ENCODE measurements at places on chromosomes 16 and 17.

DNA sequence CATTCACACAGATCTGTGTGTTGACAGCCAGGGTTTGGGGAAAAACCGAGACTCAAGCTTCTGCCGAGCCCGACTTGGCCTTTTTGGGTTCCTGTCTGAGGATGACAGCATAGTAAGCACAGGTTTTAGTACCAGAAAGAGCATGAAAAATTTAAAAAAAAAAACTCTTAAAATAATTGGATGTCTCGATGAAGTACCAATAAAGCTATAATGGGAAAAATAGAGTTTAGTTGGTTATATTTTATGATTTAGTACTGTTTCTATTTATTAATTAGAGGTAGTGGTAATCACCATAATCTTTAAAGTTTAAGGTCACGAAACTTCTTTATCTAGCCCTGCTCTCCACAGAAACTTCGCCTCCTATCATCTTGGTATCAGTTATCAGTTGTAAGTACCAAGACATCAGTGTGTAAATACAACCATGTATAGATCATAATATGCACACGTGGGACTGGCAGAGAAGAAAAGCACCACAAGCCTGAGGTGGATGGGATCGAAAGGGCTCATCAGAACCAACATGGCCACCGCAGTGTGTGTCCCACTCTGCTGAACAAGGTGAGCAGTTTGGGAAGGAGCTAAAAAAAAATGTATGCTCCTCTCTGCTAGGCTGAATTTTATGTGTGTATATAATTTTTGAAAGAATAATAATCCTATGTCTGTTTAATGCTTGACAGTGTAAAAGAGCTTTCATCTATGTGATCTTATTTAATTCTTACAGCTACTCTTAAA is 14.4 kb upstream of the EEF2K start:
- DNase-seq = no peak

DNA sequence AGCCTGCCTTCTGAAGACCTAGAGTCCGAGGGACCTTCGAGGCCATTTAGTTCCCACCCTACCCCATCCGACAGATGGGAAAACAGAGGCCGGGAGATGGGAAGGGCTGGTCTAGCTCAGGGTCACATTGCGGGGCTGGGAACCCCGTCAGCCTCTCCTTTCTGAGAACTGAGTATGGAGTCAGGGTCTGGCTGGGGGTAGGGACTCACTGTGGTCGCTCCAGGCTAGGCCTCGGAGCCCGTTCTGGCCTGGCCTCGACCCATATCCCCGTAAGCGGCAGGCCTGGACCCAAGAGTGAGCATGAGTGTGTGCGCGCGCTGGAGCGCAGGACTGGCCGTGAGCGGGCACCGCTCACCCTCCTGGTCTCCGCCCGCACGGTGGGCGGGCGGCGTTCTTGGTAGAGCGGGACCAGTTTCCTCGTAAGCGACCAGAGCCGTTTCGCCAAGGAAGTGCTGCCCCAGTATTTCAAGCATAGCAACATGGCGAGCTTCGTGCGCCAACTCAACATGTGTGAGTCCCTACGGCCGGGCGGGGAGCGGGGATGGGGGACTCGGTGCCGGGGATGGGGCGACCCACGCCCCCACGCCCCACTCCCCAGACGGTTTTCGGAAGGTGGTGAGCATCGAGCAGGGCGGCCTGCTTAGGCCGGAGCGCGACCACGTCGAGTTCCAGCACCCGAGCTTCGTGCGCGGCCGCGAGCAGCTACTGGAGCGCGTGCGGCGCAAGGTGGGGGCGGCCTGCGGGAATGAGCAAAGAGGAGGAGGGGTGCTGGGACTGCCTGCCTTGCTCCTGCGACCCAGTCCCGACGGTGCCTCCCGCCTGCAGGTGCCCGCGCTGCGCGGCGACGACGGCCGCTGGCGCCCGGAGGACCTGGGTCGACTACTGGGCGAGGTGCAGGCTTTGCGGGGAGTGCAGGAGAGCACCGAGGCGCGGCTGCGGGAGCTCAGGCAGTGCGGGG is 855 bp downstream of the HSF4 start:
- DNase-seq = no peak

GRCh38 chr17:74443516-74444296 is 11.8 kb downstream of the GPRC5C start:
- no peak for DNase-seq

- DNase-seq = peak; percentile 6
These were observed 83.7 kb upstream of the CRHR1 start for GRCh38 chr17:45700171-45701090.

GRCh38 chr17:29115961-29116803 is 64.0 kb downstream of the MYO18A start:
- no peak for DNase-seq

DNA sequence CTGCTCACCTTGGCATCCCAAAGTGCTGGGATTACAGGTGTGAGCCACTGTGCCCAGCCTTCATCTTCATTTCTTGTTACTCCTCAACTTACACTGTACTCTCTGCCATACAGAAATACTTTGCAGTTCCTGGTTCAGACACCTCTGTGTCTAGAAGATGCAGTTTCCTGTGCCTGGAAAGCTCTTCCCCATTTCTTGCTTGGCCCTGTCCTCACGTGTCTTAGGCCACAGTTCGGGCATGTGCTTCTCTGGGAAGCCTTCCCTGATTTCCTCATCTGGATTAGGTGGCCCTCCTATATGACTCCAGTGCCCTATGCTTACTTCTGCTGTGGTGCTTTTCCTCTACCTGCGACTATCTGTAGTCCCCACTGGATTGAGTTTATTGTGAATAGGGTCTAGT is 26.5 kb upstream of the CDR2 start:
- no peak for DNase-seq

DNA sequence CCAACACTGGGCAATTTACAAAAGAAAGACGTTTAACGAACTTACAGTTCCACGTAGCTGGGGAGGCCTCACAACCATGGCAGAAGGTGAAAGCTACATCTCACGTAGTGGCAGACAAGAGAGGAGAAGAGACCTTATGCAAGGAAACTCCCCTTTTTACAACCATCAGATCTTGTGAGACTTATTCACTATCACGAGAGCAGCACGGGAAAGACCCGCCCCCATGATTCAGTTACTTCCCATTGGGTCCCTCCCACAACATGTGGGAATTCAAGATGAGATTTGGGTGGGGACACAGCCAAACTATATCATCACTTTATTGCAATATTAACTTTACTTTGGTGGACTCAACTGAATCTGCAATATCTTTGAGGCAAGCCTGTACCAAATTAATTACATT is 11.9 kb upstream of the ENGASE start:
- DNase-seq = no peak

GRCh38 chr17:81533339-81534141 is 5.4 kb downstream of the FSCN2 start:
- no peak for DNase-seq

- no peak for DNase-seq
These were observed 76.5 kb downstream of the AATF start for GRCh38 chr17:37025238-37025637.

DNA sequence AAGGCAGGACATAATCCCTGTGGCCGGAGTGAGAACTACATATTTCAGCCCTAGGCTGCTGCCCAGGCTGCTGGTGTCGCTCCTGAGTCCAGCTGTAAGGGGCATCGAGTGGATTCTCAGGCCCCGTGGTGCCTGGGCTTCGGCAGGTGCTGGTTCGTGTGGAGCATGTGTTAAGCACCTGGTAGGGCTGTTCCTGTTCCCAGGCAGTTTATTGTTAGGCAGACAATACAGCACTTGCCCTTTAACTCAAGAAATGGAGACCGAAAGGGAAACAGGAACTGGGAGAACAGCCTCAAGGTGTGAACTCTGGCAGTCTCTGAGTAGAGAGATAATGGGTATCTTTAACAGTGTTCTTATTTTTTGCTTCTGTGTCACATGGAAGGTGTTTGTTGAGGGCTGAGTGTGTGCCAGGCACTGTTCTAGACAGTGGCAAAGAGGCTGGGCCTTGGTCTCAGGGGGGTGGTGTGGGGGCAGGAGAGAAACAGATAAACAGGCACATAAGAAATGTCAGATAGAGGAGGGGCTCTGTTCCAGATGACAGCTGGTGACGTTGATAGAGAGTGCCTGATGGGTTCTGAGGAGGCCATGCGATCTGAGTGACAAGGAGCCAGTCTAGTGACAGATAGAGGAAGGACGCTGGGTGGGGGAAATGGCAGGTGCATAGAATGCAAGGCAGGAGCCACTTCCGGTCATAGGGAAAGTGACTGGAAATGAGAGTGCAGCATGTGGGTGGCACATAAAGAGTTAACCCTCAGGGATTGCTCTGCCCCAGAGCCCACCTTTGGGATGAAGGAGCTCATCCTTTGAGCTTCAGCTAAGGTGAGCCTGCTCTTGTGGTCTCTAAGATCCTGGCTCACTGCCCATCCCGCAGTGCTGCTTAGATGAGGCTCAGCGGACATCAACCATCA is 33.8 kb downstream of the EPN2 start:
- DNase-seq = no peak

- DNase-seq = no peak
These were observed 47.1 kb upstream of the SDK2 start for GRCh38 chr17:73691321-73691766.

- DNase-seq = no peak
These were observed 36.6 kb upstream of the RBFOX3 start for GRCh38 chr17:79647456-79647915.

- DNase-seq = no peak
These were observed 5.7 kb downstream of the LLGL1 start for GRCh38 chr17:18231164-18231563.

DNA sequence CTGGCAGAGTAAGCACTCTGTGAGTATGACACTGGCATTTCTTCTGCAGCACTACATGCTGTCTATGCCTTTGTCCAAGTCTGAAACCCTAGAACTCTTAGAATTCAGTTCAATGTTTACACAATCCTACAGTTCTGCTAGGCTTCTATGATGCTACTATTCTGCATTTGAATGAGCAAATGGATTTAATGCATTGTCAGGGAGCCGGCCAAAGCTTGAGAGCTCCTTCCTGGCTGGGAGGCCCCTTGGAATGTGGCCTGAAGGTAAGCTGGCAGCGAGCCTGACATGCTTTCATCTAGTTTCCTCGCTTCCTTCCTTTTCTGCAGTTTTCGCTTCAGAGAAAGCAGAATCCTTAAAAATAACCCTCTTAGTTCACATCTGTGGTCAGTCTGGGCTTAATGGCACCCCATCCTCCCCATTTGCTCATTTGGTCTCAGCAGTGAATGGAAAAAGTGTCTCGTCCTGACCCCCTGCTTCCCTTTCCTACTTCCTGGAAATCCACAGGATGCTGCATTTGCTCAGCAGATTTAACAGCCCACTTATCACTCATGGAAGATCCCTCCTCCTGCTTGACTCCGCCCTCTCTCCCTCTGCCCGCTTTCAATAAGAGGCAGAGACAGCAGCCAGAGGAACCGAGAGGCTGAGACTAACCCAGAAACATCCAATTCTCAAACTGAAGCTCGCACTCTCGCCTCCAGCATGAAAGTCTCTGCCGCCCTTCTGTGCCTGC is at the start of gene CCL2:
Gene CCL2 (plus strand): TSS at position 635 of the 730 bp plus-strand sequence. CDS start 65 bp downstream, at position 700.
- peak; percentile 50 for DNase-seq

DNA sequence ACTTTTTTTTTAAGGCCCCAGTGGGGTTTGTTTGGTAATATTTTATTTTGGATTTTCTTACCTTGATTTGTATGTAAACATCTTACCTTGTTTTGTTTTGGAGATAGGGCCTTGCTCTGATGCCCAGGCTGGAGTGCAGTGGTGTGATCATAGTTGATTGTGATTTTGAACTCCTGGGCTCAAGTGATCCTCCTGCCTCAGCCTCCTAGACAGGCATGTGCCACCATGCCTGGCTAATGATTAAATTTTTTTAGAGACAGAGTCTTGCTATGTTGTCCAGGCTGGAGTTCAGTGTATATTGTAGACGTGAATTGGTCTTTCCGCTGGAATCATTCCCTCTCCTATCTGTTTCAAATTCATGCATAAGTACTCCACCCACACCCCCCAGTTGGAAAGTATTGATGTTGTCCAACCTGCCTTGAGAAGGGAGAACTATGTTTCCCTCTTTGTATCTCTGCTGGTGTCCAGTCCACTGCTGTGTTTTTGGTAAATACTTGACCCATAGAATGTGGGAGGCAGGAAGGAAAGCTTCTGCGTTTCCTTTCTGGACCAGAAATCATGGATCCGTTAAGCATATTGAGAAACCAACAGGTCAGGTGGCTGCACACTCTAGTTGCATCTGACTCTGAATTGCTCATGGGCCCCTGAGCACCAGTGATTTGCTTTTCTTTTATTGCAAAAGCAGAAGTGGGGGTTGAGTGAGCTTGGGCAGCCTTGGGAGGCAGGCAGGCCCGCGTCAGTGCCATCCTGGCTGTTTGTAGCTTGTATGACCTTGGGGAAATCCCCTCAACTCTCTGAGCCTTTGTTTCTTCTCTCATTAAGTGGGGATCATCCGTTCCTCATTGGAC is 25.0 kb downstream of the RMI2 start:
- DNase-seq = no peak

GRCh38 chr16:81318711-81319110 is 3.9 kb downstream of the GAN start:
- DNase-seq = no peak

GRCh38 chr16:75617121-75617520 is 6.0 kb downstream of the ADAT1 start:
- no peak for DNase-seq

DNA sequence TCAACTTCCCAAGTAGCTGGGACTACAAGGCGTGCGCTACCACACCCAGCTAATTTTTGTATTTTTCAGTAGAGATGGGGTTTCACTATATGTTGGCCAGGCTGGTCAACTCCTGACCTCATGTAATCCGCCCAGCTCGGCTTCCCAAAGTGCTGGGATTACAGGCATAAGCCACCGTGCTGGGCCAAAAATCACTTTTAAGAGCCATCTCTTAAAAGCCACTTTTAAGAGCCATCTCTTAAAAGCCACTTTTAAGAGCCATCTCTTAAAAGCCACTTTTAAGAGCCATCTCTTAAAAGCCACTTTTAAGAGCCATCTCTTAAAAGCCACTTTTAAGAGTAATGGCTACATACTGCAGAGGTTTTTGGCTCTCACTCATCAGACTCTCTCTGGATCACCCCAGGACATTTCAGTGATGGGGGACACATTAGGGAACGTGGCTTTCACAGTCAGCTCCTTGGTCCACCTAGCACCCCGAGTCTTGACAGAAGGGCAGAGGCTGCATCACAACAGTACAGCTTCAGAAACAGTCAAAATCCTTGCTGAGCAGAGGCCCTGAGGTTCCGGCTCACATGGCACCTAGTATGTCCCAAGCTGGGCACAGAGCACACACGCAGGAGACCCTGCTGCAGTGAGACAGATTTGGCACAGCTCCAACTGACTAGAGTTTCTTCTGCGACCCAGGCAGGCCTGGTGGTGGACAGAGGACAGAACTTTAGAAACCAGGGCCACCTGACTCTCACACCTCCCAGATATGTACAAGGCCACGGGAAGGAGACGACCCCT is 23.6 kb downstream of the RANBP10 start:
- DNase-seq = peak; percentile 49

Data from NCI-H187 (cell line).